ENCODE measurements at places on chromosomes 16 and 17.

GRCh38 chr17:9472541-9472940, 103.1 kb downstream of the STX8 start:
- no peak for DNase-seq

GRCh38 chr17:50922107-50922506, 56.0 kb upstream of the TOB1 start:
- no peak for DNase-seq

- no peak for DNase-seq
These were observed 231.3 kb downstream of the ENGASE start for GRCh38 chr17:79305768-79306423.

DNA sequence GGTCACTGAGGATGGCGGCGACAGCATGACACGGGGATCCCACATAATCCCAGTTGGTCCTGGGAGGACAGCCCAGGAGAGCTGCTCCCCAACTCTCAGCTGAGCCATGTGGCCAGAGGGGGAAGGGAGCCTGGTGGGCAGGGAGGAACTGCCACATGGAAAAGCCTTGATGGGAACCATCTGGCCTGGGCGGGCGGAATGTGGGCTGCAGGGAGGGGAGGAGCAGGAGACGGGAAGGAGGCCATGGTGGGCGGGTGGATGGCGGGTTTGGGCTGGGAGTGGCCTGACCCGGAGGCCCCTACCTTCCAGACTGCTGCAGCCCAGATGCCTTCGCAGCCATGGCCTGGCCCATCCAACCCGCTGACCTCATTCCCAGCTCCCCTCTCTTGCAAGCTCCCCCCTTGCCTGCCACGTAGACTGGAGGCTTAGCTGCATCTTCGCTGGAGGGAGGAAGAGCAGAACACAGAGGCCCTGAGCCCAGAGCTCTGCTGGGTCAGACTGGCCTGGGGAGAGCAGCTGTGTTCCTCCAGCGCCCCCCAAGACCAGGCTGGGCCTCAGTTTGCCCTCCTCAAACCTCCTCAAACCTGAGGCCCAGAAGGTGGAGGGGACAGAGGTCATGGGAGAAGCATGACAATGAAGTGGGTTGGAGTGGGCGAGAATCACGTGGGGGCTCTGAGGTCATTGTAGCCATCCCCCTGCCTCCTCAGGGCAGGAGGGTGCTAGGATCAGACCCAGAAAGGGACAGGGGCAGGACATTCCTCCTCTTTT, 8.2 kb upstream of the COL1A1 start:
- no peak for DNase-seq

- DNase-seq, result no peak
These were observed 365.8 kb downstream of the CPPED1 start for GRCh38 chr16:12437761-12438440.

DNA sequence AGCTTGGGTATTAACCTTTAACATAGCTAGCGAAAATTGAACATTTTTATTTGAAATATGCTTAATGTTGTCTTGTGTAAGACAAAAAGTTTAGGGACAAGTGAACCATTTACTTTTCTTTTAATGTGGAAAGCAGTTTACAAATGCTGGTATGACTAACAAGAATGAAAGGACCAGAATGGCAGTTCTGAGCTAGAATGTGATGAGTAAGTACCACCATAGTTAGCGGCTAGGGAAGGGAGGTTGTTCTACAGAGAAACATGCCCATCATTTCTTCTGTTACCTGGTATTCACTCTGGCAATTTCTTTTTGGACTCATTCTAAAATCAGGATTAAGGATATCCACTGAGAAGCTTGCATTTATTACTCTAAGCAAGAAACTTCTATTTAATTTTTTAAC, 121.1 kb downstream of the WWOX start:
- DNase-seq, result no peak

DNA sequence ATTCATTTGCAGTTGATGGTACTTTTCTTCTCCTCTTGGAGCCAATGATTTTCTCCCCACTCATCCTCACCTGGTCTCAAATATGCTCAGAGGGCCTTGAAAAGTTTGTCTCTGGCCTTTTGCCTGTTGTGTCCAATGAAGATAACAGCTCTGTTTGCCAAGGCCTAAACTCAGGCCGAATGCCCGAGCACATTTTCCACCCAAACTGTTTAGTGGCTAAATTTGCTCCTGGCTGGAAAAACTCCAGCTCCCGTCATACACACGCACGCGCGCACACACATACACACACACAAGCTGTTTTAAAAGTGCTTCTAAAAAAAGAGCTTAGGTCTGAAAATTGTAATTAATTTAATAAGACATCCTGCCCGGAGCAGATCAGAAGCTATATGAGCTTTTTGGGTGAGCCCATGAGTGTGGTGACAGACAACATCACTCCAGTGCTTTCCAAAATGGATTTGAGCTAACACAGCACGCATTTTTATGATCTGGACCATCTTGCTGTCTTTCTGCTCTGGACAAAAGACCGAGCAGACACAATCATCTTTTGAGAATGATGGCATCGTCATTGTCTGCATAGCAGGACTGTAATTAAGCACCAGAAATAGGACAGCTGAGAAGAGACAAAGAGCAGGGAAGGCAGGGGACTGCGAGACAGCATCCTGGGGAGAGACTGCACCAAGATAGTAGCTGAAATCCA, 48.9 kb downstream of the IRX6 start:
- DNase-seq, result no peak

DNA sequence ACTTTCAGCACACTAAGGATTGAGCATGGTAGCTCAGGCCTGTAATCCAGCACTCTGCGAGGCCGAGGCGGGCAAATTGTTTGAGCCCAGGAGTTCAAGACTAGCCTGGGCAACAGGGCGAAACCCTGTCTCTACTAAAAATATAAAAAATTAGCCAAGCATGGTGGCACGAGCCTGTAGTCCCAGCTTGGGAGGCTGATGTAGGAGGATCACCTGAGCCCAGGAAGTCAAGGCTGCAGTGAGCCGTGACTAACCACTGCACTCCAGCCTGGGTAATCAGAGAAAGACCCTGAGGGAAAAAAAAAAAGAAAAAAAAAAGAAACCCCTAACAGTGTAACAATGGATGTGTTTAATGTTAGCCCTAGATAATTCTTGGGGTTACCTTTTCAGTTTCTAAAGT, 24.0 kb downstream of the PARN start:
- no peak for DNase-seq

GRCh38 chr17:40551879-40552768, 13.1 kb downstream of the CCR7 start:
- DNase-seq, result no peak

- DNase-seq, result no peak
These were observed 16.3 kb downstream of the ALOX15 start for GRCh38 chr17:4625181-4625617.

- DNase-seq, result no peak
These were observed 15.0 kb upstream of the SPACA3 start for GRCh38 chr17:32976605-32977004.

GRCh38 chr17:81870981-81871386, at the start of gene ARHGDIA:
ARHGDIA (minus strand) TSS chr17:81871337; CDS start chr17:81869930, 1,407 bp downstream.
- no peak for DNase-seq

DNA sequence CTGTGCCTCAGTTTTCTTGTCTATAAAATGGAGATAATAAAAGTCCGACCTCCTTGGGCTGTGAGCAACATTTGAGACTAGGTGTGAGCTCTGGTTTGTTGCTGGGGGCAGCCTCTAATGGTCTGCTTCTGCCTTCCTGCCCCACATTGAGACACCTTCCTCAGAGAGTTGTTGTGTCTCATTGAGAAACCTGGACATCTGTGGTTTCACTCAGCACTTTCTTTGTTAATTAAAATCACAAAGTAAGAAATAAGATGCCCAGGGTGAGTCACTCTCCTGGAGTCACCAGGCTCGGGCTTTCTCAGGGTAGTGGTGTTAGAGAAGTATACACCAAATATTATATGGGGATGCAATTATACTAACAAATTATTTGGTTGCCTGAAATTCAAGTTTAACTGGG, 389.2 kb upstream of the SALL1 start:
- DNase-seq, result no peak

DNA sequence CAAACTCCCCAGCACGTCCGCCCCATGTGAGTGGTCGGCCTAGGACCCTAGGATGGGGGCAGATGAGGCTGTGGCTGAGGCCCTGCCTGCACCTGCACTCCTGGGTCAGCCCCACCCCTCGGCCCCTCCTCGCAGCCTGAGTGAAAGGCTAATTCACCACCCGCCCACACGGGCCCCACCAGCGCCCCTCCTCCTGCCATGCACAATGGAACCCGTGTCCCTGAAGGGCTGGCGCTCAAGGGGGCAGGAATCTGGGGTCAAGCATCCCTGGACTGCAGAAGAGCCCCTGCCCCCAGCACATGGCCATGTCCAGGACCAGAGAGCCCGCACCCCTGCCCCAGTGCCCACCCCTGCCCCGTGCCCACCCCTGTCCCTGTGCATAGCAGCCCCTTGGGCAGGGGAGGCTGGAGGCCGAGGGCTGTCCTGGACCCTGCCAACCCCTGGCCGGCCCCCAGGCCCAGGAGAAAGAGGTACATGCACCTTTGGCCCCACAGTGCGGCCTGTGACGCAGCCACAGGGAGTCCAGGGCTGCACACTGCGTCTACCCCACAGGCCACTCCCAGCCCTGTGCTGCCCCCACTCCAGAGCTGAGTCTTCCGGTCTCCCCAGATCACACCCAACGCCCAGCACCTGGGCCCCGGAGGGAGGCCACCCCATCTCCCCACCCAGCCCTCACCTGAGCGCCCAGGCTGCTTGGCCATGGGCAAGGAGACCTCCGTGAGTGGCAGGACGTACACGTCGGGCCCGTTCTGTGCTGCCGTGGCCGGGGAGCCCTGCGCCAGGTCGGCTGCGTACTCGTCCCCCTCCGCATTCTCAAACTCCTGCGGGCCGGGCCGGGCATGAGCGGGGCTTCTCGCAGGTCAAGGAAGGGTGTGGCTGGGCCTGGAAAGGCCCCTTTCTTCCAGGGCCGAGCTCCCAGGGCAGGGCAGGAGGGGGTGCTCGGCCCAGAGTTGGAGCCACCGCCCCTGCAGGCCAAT, 34.6 kb upstream of the PVALEF start:
- DNase-seq, result no peak

- no peak for DNase-seq
These were observed 17.3 kb downstream of the MRPS23 start for GRCh38 chr17:57832314-57833178.

GRCh38 chr16:81841722-81842121, 62.6 kb downstream of the PLCG2 start:
- no peak for DNase-seq

DNA sequence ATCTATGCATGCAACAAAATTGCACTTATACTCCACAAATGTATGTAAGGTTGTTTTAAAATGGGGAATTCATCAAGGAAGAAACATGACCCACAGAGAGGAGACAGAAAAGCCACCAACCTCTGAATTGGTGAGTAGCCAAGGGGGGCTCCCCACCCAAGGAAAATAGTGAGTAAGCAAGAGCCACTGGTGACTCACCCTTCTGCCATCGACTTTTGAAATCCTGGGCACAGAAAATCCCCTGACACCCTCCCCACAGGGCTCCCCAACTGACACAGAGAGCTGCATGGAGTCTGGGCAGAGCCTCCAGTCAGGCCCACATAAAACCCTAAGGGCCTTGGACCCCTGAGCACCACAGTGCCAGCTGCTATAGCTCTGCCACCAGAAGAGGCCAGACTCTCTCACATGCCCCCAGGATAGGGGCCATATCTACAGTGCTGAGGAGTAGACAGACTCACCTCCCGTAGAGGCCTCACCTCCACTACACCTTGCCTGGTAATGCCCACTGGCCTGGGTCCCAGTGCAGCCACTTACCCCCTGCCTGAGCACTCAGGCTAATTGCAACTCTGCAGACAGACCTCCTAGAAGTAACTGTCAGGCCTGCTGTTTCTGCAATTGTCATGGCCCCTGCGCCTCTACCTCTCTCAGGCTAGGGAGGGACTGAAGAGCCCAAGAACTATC, 244.7 kb upstream of the WSB1 start:
- no peak for DNase-seq

DNA sequence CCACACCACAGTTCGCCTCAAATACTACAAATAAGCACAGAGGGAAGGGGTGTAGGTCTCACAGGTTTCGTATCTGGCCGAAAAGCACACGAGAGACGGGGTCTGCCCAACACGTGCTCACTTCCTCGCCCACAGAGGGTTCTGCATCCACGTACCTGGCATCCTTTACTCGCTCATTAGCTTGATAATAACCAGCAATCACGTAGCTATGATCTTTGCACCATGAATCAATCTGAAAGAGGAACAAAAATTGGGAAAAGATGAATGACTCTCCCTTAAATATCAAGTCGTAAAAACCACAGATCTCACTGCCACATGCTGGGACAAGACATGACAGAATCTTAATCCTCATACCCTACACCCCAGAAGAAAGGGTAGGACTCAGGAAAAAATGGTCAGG, 10.5 kb downstream of the EMC8 start:
- DNase-seq, result no peak

GRCh38 chr16:57403965-57404817, at the start of gene CCL17:
CCL17 (plus strand) TSS chr16:57404767; CDS start chr16:57413933, 9,166 bp downstream.
- DNase-seq, result no peak

DNA sequence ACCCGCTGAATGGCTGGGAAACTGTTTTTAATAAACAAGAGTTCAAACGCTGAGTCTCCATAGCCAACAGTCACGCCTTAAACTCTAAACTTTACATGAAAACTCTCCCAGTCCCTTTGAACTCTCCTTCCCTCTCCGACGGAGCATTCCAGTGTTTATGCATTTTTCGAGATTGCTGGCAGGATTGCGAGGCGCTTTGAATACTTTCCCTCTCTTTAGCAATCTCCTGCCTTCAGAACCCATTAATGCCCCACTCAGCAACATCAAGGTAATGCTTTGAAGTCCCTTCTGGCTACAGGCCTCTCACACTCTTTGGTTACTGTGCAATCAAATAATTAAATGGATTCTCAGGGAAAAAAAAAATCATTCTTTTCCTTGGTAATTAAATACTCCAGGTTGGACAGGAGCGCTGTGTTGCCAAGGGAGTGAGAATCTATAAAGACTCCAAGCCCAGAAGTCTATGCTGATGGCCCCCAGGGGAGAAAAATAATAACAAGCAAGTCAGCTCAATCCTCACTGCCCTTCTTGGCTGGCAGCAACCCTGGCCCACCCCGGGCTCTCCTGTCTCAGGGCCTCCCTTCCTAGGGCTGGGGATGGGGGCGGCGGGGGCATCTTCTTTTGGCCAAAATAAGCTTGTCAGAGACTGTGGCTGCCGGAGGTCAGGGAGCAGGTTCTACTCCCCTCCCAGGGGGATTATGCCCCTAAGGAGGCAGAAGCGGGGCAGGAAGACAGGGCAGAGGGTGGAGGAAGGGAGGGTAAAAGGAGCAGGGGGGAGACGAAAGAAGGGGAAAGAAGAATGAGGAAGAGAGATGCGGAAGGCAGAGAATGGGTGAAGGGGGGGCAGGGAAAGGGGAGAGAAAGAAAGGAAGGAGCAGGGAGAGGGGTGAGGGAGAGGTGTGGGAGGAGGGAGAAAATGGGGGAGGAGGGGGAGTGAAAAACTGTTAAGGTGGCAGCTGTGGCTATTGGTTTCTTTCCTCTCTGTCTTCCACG, 45.2 kb downstream of the AXIN2 start:
- DNase-seq, result no peak

- no peak for DNase-seq
These were observed 73.0 kb downstream of the PITPNC1 start for GRCh38 chr17:67449845-67450755.

- DNase-seq, result no peak
These were observed 2.0 kb upstream of the UNKL start for GRCh38 chr16:1416521-1416941.
